ENCODE measurements at places on chromosomes 5 and 9.

DNA sequence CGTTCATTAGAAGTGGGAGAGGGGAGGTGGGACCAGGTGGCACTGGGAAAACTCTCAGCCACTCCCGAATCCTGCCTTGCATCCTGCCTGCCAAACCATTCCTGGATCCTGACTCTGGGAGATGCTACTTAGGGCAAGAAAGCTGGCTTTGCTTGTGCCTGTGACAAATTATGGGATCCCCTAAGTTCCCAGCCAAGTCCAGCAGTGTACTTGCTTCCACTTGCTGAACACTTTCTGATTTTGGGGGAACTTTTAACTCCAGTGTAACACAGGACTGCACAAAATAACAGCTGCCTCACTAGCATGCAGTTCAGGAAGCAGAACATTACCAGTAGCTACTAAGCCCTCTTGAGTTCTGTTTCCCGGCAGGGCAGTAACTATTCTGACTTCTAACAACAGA lies 12.5 kb upstream of the NKX2-5 start:
- no peak for DNase-seq

GRCh38 chr5:175248416-175248905 lies 195.5 kb downstream of the DRD1 start:
- no peak for DNase-seq

- no peak for DNase-seq
Measured at GRCh38 chr5:145811834-145812625, 23.1 kb downstream of the PRELID2 start.

- DNase-seq, result no peak
Measured at GRCh38 chr5:172336264-172336663, 52.7 kb upstream of the UBTD2 start.

- no peak for DNase-seq
Measured at GRCh38 chr5:100706776-100707175, 171.6 kb downstream of the FAM174A start.
